ENCODE measurements at places on chromosomes 12 and 14.

DNA sequence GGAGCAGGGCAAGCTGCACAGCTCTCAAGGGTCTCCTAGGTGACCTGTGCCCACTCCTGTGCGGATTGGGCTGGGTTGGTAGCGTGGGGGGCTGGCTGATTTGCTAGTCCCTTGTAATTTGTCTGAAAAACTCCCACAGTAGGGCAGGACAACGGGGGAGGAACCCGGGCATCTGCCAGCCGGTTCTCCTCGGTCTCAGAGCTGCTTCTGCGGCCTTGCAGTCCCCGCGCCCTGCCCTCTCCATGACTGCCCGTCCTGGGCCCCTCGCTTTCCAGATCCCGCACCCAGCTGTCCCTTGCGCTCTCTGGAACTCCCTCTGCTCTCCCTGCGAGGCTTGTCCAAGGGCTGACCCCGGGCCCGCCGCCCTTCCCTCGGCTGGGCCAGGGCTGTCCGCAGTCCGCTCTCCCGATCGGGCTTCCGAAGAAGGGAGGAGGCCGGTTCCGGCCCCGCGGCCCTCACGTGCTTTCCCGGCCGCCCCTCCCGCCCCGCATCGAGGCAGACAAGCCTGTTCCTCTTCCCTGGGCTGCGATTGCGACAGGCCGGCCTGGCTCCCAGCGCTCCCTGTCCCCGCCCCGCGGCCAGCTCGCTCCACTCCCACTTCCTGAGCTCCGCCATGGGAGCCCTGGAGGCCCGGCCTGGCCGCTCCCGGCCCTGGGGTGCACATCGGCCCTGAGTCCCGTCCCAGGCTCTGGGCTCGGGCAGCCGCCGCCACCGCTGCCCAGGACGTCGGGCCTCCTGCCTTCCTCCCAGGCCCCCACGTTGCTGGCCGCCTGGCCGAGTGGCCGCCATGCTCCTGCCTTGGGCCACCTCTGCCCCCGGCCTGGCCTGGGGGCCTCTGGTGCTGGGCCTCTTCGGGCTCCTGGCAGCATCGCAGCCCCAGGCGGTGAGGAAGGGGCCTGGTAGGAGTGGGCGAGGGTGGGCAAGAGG lies at the start of gene LTBR:
Gene LTBR, plus strand, starts transcription at position 591 of the 927 bp plus-strand sequence. Its CDS starts 197 bp downstream, at position 788.
- no peak for DNase-seq

DNA sequence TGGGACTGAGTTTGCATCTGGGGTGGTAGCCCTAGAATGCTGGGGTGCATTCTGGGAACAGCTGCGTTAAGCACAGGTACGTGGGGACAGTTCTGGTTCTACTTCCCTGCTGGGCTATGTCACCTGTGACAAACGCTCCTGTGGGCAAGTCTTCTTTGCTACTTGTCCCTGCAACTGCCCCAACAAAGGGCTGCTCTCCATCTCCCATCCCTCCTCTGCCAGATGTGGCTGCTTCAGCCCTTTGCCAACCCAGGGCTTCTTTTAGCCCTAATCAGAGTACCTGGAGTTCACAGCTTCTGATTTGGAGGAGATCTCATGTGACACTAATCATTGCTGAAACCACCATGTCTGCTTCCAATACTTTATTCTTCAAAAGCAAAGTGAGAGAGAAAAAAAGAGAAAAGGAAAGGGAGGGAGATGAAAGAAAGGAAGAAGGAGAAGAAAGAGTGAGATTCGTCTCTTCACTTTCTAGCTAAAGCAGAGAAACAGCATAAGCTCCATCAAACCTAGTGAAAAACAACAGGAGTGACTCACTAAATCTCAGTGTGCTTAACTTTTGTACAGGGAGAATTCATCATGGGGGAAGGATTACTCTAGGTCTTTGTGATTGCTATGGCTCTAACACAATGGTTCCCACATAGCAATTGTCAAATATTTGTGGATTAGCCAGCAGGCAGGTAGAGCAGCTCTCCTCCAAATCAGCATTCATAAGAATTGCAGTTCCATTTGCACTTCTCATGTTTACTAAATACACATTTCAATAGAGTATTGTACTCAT lies 174.8 kb downstream of the LRIG3 start:
- no peak for DNase-seq

- DNase-seq = no peak
These were observed 8.1 kb upstream of the EIF2S3B start for GRCh38 chr12:10497602-10498001.

DNA sequence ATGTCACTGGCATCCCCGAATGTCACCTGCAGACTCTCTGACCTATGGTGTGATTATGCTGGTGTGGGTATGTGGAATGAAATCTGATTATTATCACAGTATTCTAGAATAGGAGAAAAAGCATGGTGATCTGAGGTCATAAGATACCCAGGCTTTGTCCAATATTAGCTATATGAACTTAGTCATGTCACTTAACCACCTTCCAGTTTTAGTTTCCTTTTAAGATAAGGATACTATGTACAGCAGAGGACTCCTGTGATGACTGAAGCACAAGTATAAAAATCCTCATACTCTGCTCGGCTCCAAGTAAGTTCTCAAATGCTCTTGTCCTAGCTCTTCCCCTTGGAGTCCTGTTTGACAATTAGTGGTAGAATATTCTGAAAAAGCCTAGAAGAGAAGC lies 2.8 kb downstream of the GNS start:
- DNase-seq = no peak

GRCh38 chr14:79137836-79138235 lies 967.7 kb downstream of the NRXN3 start:
- DNase-seq = no peak

GRCh38 chr12:50039151-50039835 lies 14.0 kb upstream of the RACGAP1 start:
- no peak for DNase-seq

GRCh38 chr14:94598816-94599655 lies 13.2 kb upstream of the SERPINA3 start:
- no peak for DNase-seq

DNA sequence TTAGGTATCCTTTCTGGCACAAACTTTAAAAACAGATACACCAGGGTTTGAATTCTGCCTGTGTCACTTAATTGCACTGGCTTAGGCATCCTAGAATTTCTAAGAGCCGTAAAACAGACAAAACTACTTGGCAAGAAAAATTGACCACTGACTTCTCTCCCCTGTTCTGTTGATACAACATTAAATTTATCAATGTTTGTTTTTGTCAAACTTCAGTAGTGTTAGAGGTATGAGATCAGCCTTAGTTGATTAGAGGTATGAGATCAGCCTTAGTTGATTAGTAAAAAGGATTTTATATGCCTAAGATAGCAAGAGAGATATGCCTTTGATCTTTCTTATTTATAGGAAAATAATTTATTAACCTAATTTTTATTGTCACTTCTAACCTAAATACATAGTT lies 283.2 kb downstream of the FBXL14 start:
- DNase-seq = no peak

- no peak for DNase-seq
These were observed 70.7 kb downstream of the RASSF9 start for GRCh38 chr12:85765453-85765869.

DNA sequence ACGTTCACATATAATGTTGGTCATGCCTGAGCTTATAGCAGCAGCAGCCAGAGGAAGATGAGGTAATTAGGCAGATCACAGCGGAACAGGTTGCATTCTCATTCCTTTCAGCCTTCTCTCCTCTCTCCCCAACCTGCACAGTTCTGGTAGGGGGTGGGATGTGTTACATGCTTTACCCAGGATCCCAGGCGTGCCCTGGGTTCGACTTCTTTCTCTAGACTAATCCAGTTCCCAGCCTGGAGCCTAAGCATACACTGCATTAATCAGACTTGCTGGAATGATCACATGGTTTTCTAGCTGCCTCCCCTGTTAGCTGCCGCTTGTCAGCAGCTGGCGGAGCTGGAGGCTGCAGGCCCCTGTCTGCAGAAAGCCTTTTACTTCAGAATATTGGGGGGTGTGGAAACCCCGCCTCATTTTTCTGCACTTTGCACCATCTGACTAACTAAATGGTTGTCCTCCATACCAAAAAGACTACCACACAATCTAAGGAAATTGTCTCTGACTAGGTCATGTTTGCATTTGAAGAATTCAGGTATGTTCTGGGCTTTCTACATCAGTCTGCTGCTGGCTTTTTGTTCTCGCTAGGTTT lies 46.0 kb upstream of the EVL start:
- no peak for DNase-seq
